IMR-90 (cell line): ENCODE measurements at places on chromosomes 7 and 10. TPM values are rescaled to one million over a fixed set of nuclear protein-coding genes. Genes with fewer than 3 reads are reported as not detected.

DNA sequence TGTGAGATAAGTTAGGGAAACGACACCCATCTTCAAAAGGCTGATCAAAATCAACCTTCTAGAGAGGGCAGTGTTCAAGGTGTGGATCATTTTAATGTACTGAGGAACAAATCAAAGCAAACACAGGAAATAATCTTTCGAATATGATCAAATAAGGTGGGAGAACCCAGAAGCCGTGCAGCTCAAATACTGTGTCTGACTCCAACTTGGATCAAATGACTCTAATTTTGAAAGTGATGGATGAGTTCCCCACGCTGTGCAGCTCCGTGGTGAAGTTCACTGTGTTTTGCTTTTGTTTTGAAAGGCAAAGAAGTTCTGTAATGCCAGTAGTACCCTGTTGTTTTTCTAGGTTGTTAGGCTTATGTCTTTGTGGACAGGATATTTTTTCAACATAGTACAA lies 250.9 kb downstream of the SFMBT2 start:
- no peak for DNase-seq

Gene ZPBP
- total RNA-seq = not detected in 2 replicates

DNA sequence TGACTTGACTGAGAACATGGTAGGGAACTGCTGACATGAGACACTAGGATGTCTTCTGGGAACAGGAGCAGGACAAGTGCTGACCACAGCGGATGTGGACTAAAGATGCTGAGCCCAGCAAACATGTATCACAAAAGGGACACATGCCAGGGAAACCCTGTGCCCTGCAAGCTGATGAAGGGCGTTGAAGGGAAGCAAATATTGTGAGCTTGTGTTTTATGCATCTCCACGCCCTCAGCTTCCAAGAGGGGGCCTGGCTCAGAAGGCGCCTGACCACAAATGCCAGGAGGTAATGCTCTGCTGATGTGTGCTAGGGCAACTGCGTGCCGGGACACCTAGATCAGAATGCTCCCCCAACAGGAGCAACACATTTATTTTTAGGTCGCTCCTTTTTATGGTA lies 207.3 kb downstream of the CXCL12 start:
- DNase-seq = no peak

- DNase-seq = no peak
These were observed at the start of gene TNRC18 for GRCh38 chr7:5423306-5423975. TNRC18 (minus strand) TSS chr7:5423834; CDS start chr7:5421246, 2,588 bp downstream.

GRCh38 chr7:107543338-107543993 lies 20.3 kb downstream of the COG5 start:
- no peak for DNase-seq

GRCh38 chr10:31171402-31172083 lies 139.9 kb upstream of the ZNF438 start:
- peak; percentile 67 for DNase-seq

DNA sequence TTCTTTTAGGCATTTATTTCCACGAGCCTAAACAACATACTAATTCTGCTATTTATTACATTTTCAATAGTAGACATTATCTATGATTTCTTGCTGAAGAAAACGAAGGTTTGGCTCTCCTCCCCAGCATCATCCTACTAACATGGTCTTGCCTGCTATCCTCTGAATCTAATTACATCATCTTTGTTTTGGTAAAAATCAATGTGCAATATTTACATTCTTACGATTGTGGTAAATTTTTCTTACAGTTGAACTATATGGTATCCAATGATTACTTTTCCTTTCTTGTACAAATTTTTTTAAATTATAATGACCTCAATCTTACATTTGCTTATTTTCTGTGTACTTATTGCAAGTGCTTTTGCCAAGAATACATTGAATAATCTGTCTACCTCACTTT lies 7.0 kb upstream of the CALD1 start:
- DNase-seq = no peak

DNA sequence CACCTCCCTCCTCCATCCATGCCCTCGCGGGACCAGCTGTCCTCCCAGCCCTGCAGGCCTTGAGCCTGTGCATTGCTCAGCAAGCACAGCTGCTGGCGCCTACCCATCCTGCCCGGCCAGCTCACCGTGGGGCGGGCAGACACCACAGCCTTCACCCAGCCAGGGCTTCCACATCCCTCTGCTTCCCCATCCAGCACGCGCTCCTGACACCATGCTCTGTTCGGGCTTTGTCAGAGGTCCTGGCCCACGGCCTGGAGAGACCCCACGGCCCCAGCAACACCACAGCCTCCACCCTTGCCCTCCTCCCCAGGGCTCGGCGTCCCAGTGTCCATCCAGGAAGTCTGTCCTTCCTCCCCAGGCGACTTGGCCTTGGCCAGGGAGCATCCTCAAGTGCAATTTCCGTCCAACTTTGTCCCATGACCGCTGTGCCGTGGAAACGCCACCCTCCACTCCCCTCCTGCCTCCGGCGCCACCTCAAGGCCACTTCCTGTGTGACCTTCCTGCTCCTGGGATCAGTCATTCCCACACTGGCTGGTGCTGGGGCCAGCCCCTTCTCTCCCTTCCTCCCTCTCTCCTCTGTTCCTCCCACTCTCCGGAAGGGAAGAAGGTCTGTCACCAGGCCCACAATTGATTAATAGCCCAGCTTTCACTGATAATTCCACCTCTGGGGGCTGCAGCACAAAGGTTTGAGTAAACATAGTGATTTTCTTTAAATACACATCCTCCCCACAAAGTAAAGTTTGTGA lies 71.5 kb upstream of the SMNDC1 start:
- no peak for DNase-seq

DNA sequence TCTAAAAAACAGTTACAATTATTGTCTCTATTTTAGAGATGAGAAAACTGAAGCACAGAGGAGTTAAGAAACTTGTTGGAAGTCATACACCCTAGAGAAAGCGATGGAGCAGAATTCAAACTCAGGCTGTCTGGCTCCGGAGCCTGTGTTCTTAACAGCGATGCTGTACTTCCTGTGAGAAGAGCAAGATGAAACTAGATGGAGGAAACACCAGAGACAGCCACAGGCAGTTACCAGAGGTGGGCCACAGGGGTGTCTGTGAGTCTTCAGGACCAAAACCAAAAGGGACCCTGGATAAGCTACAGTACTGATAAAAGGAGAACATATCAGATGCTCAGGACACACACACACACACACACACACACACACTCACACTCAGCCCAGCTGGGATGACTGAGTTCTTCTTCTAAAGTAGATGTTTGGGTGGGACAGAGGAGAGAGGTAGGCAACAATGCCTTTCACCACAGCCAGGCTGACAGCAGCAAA lies 289.2 kb downstream of the FZD1 start:
- DNase-seq = no peak

- DNase-seq = no peak
These were observed 20.0 kb downstream of the UNC5B start for GRCh38 chr10:71232089-71232998.

DNA sequence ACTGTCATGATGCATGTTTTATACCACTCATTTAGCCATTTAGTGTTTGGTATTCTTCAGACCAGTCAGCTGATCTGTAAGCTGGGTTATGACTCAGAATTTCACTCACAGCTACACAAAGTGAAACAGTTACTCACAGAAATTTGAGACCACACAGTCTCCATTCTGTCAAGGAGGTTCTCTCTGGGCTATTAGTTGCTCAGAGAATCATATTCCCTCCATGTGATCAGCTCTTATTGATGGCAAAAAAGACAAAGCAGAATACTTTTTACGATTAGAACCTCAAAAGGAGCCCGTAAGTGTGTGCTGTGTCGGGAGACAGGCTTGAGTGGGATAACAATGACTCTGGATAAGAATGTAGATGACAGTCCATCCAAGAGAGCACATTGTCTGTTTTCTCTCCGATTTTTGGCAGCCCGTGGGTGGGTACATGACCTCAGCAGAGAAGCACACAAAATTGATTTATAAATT lies 277.6 kb upstream of the SORCS1 start:
- DNase-seq = peak; percentile 41

Gene SORCS3
- total RNA-seq = not detected in 2 replicates

Gene PRKCQ
- total RNA-seq = under 0.01 TPM in 1 of 2 replicates, not detected in the other
